Neural crest cell (in vitro differentiated cells): ENCODE measurements at places on chromosomes 12 and 14. TPM values are rescaled to one million over a fixed set of nuclear protein-coding genes. Genes with fewer than 3 reads are reported as not detected.

The SCAF11 gene
- 113 and 114 TPM in 2 replicates for total RNA-seq

The HELB gene
- 4.5 and 4.6 TPM in 2 replicates for total RNA-seq

The ASB2 gene
- 3.0 and 3.5 TPM in 2 replicates for total RNA-seq

The NDRG2 gene
- total RNA-seq: 13.7 and 17.4 TPM in 2 replicates
